ENCODE measurements at places on chromosomes 5 and 9.

GRCh38 chr5:109823597-109823996 is 133.9 kb downstream of the MAN2A1 start:
- no peak for DNase-seq

- DNase-seq: no peak
Observed at GRCh38 chr5:1172007-1172581, 29.3 kb upstream of the SLC6A19 start.

GRCh38 chr5:138369706-138370105 is 17.2 kb downstream of the KDM3B start:
- no peak for DNase-seq

GRCh38 chr5:88405783-88406182 is 137.1 kb upstream of the TMEM161B start:
- no peak for DNase-seq

GRCh38 chr5:112372543-112372942 is 46.5 kb downstream of the EPB41L4A start:
- no peak for DNase-seq

GRCh38 chr9:137454145-137454596 is 5.0 kb downstream of the NSMF start:
- no peak for DNase-seq

- DNase-seq: no peak
Observed at GRCh38 chr9:69465473-69465872, 140.5 kb downstream of the ENTREP1 start.

GRCh38 chr5:79893976-79894375 is 97.1 kb downstream of the MTX3 start:
- no peak for DNase-seq

DNA sequence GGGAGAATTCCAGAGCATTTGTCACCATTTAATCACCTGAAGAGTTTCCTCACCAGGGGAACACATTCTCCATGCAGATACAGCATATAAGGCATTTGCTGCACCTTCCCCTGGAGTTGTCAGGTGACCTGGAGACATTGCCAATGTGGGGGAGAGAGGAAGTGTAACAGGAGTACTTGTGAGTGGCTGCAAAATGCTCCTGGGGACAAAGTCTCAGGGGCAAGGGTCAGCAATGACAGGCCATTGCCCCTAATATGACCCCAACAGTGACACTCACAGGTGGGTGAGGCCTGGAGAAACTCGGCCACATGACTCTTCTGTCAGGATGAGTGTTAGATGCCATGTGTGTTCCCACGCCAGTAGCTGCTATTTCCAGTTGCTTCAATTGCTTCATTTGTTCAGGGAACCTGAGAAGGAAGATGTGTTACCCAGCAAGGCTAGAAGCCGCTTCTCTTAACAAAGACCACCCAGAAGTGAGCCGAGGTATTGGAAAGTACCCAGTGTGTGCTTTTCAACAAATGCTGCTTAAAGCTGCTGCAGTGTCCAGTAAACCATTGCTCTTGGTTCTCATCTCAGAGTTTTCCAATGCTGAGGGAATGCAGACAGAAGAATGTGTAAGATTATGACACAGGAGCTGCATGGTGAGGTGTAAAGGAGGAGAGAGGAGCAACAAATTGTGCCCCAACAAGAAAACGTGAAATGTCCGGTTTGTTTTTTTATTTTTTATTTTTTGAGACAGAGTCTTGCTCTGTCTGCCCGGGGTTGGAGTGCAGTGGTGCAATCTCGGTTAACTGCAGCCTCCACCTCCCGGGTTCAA is 128.2 kb upstream of the SLC44A1 start:
- DNase-seq: no peak

DNA sequence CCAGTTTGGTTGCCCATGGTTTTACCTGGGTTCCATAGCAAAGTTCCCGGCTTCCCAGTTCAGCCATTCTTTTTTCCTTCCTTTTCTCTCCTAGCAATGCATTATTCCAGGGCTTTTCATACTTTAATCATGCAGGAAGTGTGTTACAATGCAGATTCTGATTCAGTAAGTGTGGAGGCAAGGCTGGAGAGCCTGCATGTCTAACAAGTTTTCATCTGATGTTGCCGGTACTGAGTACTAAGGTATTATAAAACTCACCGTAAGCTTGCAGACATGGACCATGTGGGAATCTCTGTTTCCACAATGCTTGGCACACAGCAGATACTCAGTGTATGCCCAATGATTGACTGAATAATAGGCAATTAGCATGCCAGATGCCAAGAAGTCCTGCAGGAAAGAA is 102.9 kb upstream of the SHB start:
- DNase-seq: no peak

DNA sequence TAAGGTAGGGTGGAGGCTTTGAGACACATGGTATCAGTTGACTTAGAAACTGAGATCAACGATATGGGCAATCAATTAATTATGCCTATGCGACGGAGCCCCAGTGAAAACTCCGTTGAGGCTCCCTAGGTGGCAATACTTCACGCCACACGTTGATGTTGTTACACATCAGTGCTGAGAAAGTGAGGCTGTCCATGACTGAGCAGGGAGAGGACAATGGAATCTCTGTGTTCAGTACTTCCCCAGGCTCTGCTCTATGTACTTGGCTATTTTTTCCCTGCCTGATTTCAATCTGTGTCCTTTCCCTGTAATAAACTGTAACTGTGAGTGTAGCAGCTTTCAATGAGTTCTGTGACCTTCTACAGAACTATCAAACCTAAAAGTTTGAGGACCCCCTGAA is 211.7 kb downstream of the SNCAIP start:
- no peak for DNase-seq

DNA sequence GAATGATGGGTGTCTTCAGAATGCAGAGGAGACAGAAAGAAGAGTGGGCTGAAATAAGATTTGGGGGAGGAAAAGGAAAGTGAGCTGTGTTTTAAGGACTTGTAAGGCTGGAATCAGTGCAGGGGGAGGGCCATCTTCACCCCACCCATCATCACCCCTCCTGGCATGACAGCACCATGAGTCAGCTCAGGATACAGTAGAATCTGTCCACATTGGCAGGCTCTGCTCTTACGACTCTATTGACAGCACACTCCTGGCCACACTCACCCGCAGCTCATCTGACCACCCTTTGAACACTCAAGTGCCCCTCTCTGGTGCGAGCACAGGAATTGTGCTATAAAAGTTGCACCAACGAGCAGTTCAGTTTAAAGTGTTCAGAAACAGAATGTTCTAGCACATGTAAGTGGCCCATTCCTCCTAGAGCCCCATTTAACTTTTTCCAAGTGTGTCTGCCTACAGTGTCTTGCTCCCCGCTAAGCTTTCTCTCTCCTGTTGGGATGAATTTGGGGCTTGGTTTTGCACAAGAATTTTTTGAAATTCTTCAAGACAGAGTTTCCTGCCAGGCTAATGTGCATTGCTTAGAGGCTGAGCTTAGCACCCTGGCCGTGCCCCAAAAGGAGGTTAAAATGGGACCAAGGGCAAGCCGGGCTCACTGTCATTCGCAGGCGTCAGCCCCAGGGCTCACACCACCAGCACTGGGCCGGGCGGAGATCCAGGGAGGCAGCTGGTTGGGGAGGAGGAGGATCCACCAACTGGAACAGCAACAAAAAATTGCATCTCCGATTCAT is 12.0 kb downstream of the ADRA1B start:
- no peak for DNase-seq

DNA sequence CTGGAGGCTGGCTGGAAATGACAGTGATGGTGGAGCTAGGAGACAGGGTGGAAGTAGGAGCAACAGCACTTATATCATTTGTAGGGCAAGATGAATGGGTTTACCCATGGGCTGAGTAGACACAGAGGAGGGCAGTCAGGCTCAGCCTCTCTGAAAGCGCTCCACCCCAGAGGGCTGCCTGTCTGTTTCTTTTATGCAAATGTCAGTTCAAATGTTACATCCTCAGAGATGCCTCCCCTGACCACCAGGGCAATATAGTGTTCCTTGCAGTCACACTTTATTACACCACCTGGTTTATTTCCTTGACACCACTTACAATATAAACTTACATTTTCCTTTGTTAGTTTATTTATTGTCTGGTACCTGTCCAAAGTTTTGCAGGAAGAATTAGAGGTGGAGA is 159.5 kb upstream of the IL12B start:
- DNase-seq: no peak

DNA sequence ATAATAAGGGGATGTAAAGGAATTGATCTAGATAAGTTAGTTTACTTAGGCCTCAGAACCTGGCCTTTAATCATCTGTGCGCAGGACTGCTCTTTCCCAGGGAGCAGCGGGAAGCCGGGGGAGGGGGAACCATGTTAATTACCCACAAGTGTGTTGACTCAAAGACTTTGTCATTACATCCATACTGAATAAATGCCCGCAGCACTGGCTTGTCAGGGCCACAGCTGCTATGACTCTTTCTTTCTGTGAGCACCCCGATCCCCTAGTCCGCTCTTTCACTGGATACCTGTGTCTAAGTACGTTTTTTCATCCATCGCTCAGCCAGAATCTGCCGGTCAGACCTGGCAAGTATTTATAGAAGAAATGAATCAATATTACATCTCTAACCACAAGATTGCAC is 249.3 kb upstream of the DMRT1 start:
- no peak for DNase-seq

DNA sequence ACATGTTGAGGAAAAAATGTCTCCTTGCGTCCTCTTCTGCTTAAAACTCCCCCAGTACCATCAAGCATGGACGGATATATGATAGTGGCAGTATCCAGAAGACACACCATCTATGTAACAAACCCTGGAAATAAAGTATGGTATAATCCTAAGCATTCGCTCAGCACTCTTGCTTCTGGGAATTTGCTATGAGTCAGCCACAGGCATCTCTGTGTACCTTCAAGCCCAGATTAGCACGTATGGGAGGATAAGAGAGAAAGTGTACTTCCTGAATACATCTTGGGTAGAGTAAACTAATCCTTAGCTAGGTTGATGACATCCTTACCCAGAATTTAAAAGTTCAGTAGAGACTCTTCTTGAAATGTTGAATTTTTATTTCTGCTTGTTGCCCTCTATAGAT is 71.2 kb downstream of the GHR start:
- DNase-seq: no peak

GRCh38 chr5:73668017-73668416 is 42.0 kb downstream of the ARHGEF28 start:
- no peak for DNase-seq

DNA sequence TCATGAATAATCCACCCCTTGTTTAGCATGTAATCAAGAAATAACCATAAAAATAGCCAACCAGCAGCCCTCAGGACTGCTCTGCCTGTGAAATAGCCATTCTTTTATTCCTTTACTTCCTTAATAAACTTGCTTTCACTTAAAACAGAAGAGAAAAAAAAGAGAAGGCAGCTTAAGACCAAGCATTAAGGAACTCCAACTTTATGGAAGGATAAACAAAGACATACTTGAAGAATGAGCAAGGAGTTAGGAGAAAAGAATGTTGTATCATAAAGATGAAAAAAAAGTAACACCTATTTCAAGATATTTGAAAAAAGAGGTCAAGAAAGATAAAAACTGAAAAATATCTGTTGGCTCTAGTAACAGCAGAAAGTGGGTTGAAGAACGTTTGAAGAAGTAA is 107.6 kb downstream of the RNF180 start:
- DNase-seq: no peak

- DNase-seq: no peak
Observed at GRCh38 chr5:140043508-140043872, 391 bp upstream of the NRG2 start.

DNA sequence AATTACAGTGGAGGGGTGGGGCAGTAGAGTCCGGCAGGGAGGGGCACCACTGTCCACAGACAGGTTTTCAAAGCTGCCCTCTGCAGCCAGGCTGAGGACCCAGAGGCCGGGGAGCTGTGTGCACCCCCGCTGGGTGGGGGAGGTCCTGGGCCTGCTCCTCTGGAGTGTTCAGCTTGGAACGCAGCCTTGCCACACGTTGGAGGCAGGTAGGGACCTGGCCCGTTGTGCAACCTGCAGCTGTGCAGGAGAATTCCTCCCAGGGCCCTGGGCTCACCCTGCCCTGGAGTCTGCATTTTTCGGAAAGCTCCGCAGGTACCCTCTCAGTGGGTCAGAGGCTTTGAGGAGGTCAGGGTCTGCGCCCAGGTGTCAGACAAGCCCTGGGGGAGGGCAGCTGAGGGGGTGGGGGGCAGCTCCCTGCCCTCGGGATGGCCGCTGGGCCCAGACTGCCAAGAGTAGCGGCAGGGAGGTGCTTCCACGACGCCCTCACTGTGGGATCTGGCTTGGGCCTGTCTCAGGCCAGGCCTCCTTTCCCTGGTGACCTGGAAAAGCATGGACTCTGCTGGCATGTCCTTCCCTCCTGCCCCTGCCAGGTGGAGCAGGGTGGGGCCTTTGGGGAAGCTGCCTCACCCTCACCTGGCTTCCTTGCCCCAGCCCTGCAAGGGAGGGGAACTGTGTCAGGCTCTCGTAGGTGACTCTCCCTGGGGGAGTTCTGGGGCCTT is 29.5 kb downstream of the RXRA start:
- no peak for DNase-seq

GRCh38 chr9:4315582-4316215 is 15.8 kb upstream of the GLIS3 start:
- no peak for DNase-seq

GRCh38 chr9:120348951-120349429 is 231.0 kb downstream of the CDK5RAP2 start:
- DNase-seq: no peak

GRCh38 chr9:31210978-31211570 is 1173.4 kb upstream of the ACO1 start:
- no peak for DNase-seq

DNA sequence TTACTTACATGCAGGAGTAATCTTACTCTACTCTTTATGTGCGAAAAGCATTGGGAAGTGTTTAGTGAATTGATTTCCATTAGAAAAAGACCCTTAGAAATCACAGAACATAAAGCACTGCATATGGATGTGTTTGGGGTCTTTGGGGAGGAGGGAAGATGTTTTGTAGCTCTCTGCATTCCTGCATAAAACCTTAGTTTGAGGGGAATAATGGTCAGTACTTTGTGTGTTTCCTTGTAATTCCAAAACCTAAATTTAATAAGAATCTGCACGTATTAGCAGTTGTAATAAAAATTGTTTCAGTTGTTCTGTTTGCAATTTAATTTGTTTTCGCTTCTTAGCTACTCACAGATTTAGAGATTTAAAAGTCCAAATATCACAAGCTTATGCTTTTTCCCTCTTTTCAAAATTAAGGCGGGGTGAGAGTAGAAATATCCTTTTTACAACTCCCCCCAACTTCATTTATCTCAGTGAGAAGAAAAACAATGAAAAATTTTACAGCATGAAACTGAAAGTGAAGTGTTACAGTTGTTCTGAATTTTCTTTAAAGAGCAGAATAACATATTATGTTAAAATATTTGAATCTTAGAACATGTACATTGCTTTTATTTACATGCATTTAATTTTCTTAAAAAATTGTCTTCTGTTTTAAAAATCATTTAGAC is 143.8 kb downstream of the SMARCA2 start:
- no peak for DNase-seq

GRCh38 chr9:70228611-70229010 is 30.2 kb upstream of the SMC5 start:
- DNase-seq: no peak

DNA sequence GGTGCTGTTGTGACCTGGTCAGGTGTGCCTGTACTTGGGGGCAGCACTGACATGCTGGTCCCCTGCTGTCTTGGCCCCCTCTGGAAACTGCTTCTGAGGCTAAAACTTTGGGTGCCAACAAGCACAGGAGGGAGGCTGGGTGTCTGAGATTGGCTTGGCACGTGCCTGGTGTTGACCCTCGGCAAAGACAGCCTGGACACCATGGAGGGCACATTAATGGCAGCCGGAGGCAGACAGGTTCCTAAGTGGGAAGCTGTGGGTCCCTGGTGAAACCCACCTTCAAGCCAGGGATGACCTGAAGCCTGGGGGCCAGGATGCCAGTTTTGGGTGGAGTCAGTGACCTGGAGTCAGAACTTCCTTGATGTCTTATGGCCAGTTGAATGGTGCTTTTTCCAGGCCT is 894.1 kb downstream of the PTPRD start:
- DNase-seq: no peak
